ENCODE measurements at places on chromosomes 5 and 9. TPM values are rescaled to one million over a fixed set of nuclear protein-coding genes. Genes with fewer than 3 reads are reported as not detected.

CARD6 gene
- 7.0 TPM for total RNA-seq

SHB gene
- 14.2 TPM for total RNA-seq

STPG3 gene
- total RNA-seq: not detected

WDR31 gene
- 1.8 TPM for total RNA-seq

VDAC1 gene
- 293 TPM for total RNA-seq

CARTPT gene
- not detected for total RNA-seq

BTNL3 gene
- not detected for total RNA-seq
